ENCODE measurements at places on chromosomes 5 and 9. TPM values are rescaled to one million over a fixed set of nuclear protein-coding genes. Genes with fewer than 3 reads are reported as not detected.

Gene INVS
- total RNA-seq: 24.1 TPM

Gene TNC
- total RNA-seq: 61.2 TPM

Gene TIMD4
- total RNA-seq: 1.2 TPM

Gene SLC22A4
- total RNA-seq: 3.1 TPM

Gene GKAP1
- 9.5 TPM for total RNA-seq

Gene PCDHB4
- 2.2 TPM for total RNA-seq

Gene AMBP
- 0.99 TPM for total RNA-seq

Gene NEUROG1
- not detected for total RNA-seq

Gene SV2C
- total RNA-seq: 0.60 TPM

Gene TPM2
- total RNA-seq: 559 TPM

Gene BNC2
- total RNA-seq: 21.5 TPM

Gene CCDC183
- 0.18 TPM for total RNA-seq

Gene EQTN
- total RNA-seq: 0.44 TPM

Gene CCDC127
- 3.6 TPM for total RNA-seq

Gene RASEF
- 33.7 TPM for total RNA-seq

Gene MCIDAS
- 2.7 TPM for total RNA-seq

Gene TAL2
- total RNA-seq: not detected

All from ureter (tissue), 1 donor.